ENCODE measurements at places on chromosomes 2 and 18.

GRCh38 chr2:9909106-9909505 is 42.4 kb upstream of the GRHL1 start:
- DNase-seq, result no peak

DNA sequence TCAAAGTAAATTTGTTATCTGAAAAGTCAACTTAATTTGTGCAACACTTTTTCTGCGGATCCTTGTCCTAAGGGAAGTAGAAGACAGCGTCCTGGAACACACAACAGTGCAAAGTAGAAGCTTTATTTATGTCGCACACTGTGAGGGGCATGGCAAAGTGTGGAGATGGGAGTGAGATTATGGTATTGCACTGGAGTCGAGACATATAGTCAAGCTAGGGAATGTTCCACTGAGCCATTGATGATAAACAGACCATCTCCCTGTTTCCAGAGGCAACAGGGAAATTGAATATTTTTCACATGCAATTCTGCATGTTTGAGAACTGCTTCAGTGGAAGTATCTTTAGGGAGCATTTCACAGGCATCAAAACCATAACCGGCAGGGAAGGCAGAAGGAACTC is 46.2 kb downstream of the LRRTM1 start:
- no peak for DNase-seq

DNA sequence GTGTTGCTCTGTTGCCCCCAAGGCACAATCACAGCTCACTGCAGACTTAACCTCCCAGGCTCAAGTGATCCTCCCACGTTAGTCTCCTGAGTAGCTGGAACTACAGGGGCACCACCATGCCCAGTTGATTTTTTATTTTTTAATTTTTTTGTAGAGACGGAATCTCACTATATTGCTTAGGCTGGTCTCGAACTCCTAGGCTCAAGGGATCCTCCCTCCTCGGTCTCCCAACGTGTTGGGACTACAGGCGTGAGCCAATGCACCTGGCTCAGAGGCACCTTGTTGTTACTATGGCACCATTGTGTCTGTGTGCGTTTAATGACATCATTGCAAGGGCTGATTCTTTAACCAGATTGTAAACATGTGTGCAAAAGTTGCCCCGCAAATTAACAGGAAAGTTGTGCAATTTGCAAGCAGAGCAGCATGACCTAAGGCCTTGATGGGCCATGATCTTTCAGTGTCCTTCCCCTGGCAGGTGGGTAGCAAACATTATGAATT is 22.6 kb downstream of the TCF23 start:
- no peak for DNase-seq

- no peak for DNase-seq
These were observed 762.3 kb upstream of the ID2 start for GRCh38 chr2:7919510-7919909.

DNA sequence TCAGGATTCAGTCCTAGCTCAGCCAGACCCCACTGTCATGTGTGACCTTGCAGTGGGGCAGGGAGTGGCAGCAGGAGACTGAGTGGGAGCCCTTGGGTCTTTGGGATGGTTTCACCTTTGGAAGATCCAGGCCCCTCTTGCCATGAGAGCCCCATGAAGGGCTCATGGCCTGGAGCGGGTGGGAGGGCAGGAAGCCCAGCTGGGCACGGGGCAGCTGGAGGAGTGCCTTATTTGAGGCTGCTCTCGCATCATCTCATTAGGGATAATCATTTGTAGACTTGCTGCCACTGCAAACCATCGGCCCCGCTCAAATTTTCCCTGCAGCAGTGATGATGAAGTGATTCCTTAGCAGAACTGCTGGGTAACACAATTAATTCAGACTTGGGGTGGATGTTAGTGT is 73.9 kb downstream of the TGOLN2 start:
- DNase-seq, result no peak

GRCh38 chr18:10563886-10564285 is 38.1 kb downstream of the NAPG start:
- DNase-seq, result no peak

GRCh38 chr2:129803871-129804270 is 175.6 kb upstream of the RAB6C start:
- DNase-seq, result no peak

GRCh38 chr2:154161286-154161685 is 289.6 kb downstream of the GALNT13 start:
- no peak for DNase-seq

GRCh38 chr2:11907190-11907589 is 160.8 kb downstream of the LPIN1 start:
- DNase-seq, result no peak

GRCh38 chr2:57602733-57603132 is 443.9 kb upstream of the VRK2 start:
- no peak for DNase-seq

DNA sequence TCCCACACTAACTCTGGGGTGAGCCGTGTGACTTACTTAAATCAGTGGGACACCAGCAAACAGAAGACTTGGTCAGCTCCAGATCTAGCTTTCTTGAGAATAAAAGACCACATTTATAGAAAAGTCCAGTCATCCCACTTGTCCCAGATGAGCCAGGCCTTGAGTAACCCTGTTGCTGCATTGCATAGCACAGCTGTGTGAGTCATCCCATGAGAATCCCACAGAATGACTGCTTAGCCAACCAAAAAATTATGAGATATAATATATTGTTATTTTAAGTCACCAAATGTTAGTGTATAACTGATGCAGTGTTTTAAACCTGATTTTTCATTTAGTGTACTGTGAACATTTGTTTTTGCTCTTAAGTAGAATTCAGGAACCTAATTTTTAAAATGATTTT is 94.2 kb upstream of the FSHR start:
- DNase-seq, result no peak

- DNase-seq, result no peak
These were observed 87.5 kb downstream of the RBM43 start for GRCh38 chr2:151174127-151174526.

DNA sequence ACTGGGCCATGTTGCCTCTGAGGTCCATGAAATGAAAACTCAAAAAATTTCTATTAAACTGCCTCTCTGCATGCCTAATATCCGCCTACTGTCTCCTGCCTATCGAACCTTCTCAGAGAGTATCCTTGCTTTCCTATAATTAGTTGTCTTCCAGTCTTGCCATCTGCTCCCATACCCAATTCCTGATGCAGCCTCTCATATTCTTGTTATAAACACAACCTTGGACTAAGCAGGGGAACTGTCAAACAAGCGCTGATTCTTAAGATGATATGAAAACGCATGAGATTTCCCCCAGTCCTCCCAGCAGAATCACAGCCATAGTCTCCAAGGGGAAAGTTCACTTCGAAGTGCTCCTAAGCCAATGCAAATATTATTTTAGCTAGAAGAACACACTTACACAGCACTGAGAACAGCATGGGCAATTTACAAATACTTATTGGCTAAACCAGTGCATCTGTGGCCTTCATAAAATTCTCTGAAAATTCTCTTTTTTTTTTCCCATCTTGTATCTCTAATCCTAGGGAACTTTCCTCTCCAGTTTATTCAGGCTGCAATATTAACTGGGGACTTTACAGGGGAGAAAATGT is 471.6 kb downstream of the MBD2 start:
- no peak for DNase-seq

- no peak for DNase-seq
These were observed 12.8 kb upstream of the WIPF1 start for GRCh38 chr2:174610243-174610995.

GRCh38 chr2:176495826-176496225 is 226.6 kb downstream of the MTX2 start:
- no peak for DNase-seq

DNA sequence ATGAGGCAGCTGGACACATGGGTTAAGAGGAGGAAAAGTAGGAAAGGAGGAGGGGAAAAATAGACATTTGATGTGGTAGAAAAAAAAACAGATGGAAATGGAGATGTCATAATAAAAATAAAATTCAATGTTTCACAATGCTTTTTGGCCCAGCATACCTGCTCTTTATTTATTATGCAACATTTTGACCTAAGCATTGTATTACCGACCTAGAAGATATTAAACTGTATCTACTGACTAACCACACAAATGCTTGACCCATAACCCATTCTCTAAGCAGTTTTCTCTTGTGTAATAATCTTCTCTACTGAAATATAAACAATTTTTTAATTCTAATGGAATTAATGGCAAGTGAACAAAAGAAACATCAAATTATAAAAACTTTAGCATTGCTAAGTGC is 362.3 kb downstream of the FBXO15 start:
- DNase-seq, result no peak

GRCh38 chr2:181008407-181008806 is 28.0 kb downstream of the UBE2E3 start:
- no peak for DNase-seq

DNA sequence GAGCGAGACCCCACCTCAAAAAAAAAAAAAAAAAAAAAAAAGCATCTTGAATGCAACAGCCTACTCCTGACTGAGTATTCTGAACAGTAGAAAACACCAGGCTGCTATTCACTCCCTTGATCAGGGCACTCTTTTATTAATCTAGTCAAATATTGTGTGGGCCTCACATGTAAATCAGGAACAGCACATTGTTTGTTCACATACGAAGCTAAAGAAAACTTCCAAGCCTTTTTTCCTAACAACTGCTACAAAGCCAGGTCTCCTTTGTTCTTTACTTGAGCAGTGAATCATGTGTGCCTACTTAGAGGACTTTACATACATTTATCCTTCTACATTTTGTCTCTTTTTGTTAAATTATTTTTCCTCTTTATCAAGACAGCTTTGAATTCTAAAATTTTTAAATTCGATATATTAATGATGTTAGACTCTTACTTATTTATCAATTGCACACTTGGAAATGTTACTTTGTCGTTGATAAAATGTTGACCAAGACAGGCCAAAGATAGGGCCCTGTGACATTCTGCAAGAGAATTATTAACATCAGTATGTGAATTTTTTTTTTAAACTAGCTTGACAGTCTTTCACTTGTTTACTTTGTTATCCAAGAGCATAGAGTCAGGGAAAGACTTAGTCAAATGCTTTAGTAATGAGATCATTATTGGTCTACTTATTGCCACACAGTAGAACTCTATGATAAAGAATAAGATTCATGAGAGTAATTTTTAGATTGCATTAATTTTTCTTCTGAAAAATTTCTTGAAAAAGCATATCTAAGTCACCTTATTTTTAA is 13.2 kb downstream of the SPATS2L start:
- no peak for DNase-seq

DNA sequence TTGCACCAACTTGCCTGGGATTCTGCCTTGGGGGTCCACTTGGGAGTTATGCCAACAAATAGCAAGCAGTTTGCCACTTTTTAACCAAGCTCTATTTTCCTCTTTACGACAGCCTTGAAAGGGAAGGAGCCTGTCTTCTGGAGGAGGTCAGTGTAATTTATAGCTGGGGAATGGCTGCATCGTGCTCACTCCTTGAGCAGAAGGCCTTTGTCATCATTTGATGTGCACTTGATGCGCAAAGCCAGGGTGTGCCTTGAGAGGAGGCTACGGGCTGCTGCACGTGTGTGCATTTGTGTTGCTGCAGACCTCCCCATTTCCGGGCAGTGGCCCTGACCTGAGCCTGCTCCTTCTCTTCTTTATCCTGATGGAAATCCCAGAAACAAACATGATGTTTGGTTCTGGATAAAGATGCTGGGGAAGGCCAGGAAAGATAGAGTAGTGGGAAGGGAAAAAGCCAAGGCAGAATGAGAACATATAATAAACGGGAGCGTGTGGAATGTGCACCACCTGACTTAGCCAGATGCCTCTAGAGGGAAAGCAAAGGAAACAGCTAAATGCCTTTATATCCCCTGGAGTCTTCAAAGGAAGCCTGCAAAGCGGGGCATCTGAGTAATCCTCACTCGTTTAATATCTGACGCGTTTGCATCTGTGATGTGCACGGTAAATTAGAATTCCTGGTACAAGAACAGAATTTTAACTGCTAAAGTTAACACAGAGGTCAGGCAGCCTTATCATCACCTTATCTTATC is 68.3 kb upstream of the ZNF521 start:
- no peak for DNase-seq

DNA sequence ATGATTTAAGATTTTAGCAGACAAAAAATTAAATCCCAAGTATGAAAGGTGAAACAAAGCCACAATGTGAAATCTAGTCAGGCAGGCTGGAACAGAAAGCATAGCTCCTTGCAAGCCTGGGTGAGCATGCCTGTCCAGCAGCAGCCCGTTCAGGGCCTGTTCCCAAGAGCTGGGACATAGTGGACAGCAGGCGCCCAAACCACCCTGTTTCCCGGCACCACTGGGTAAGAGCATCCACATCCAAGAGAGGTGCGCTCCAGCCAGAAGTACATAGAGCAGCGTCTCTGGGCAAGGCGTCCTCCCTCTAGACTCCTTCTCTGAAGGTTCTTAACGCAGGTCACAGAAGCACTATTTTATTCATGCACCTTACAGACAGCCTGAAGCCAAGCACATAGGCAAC is 80.8 kb downstream of the DNER start:
- DNase-seq, result no peak

- DNase-seq, result peak; percentile 78
These were observed 145.9 kb downstream of the CCDC74A start for GRCh38 chr2:131673400-131674173.

DNA sequence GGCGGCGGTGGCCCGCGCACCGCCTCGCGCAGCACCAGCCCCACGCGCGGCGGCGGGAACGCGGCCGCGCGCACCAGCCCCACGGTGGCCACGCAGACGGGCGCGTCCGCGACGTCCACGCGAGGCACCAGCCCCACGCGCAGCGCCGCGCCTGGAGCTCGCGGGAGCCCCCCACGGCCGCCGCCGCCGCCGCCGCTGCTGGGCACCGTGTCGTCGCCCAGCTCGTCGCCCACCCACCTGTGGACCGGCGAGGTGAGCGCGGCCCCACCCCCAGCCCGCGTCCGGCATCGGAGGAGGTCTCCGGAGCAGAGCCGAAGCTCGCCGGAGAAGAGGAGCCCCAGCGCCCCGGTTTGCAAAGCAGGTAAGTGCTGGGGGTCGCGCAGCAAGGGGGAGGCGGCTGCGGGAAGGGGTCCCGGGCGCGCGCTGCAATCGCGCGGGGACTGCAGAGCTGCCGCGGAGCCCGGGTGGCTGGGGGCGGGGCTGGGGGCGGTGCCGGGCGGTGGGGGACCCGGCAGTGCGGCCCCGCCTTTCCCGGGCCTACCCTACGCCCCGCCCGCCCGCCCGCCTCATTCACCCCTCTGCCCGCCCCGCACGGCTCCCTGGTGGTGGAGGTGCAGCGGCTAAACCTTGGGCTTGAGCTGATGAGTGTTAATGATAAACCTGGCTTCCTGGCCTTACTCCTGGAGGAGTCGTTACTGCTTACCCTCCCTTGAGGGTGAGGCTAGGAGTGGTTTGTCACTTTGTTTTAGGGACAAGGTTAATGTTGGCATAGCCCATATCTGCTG is 851 bp downstream of the FAM117B start:
- DNase-seq, result peak; percentile 89

- DNase-seq, result no peak
These were observed 9.2 kb downstream of the HTRA2 start for GRCh38 chr2:74538881-74539339.

GRCh38 chr2:70574109-70574508 is 20.5 kb upstream of the TGFA start:
- DNase-seq, result no peak

DNA sequence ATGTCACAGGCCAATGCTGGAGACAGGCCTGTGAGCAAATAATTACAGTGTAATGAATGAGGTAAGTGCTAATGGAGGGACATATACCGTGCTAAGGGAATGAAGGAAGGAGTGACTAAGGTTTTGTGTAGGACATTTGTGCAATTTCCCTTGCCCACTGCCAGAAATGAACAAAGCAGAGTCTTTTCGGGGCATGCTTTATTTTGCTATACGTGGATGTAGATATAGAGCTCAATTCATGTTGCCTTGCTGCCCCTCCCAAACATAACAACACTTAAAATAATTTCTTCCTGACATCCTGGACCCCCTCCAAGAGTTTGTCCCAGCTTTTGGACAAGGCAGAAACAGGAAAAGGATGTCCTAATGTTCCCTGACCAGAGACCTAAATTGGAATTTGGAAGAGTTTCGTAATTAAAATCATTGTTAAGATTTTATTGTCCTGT is 23.7 kb upstream of the CD28 start:
- DNase-seq, result no peak

Measured in activated T-cell treated with anti-CD3 and anti-CD28 coated beads, Interleukin-2, amount 50 U/mL, for 24 hours (primary cell).